ENCODE measurements at places on chromosomes 7 and 10.

GRCh38 chr10:87863053-87863943 lies at the start of the genes KLLN and PTEN:
Gene KLLN (minus strand): TSS chr10:87863533. CDS start chr10:87862487, 1,046 bp downstream.
Gene PTEN (plus strand): TSS chr10:87863625. CDS start chr10:87864470, 845 bp downstream.
- peak; percentile 81 for DNase-seq

- no peak for DNase-seq
Measured at GRCh38 chr10:53463539-53463938, 691.0 kb upstream of the MBL2 start.

DNA sequence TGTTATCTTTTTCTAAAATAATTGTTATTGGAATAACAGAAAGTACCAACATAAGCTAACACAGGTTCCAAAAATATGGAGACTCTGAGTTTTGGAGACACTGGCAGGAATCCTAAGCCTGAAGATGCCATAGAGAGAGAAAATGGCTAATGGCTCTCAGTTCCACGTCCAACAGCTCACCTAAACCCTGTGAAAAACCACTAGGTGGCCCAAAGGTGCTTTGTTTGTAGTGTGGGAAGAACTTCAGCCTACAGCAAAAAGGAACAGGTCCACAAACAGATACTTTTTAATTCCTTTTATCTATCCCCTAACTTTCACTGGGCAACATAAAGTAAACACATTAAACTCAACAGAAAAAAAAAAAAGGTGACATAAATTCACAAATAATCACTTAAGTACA lies 272.3 kb downstream of the SEMA3D start:
- no peak for DNase-seq

DNA sequence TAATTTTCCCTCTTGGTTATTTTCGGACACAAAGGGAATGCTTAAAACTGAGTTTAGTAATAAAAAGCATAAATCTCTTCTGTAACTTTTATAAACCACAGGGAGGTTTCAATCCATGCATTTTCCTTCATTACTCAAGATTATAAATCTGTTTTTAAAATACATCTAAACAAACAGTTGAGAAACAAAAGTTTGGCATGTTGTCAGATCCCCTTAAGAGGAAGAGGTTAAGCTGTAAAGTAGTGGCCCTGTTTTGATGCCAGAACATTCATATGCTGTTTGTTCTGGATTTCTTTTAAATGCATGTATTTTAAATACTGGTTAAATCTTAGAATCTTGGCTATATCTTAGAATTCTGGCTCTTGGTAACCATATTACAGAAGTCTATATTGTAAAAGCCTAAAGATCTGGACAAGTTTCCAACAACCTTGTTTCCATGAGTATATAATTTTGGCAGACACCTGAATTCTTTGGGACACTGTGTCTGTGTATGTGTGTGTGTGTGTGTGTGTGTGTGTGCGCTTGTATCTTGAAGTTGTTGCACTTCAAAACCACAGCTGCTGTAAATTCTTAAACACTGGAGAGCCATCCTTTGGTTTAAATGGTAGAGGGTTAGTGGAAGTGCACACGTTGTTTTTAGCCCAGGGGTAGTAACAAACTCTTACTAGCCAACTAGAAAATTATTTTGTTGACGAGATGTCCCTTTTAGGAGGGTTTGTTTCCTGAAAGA lies 6.8 kb upstream of the SEMA4G start:
- DNase-seq = no peak

DNA sequence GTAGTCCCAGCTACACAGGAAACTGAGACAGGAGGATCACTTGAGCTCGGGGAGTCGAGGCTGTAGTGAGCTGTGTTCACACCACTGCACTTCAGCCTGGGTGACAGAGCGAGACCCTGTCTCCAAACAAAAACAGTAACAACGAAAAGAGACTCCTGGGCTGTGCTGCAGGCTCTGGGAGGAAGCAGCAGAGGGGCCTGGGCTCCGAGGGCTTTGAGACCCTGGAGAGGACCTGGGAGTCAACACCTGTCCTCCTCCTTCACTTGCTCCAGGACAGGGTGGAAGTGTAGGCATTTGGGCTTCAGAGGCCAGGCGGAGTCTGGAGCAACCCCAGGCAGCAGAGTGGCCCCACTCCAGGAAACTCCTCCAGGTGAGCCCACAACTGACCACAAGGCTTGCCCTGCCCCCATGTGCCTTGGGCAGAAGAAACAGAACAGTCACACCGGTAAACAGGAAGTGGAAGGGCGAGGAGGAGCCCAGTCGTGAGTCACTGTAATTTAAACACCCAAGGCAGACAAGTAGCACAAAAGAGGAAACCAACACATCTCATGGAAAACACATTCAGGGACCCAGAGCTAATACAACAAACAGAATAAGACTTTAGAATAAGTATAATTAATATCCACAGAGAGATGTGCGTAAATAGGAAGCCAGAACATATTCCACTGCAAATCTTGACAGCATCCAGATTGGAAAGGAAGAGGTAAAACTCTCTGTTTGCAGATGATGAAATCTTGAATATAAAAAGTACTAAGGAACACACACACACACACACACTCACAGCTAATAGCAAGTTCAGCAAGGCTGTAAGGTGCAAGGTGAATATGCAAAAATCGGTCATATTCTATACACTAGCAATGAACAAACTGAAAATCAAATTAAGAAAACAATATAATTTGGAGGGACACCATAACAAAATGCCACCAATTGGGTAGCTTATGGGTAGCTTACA lies 20.5 kb upstream of the RASGEF1A start:
- DNase-seq = no peak

DNA sequence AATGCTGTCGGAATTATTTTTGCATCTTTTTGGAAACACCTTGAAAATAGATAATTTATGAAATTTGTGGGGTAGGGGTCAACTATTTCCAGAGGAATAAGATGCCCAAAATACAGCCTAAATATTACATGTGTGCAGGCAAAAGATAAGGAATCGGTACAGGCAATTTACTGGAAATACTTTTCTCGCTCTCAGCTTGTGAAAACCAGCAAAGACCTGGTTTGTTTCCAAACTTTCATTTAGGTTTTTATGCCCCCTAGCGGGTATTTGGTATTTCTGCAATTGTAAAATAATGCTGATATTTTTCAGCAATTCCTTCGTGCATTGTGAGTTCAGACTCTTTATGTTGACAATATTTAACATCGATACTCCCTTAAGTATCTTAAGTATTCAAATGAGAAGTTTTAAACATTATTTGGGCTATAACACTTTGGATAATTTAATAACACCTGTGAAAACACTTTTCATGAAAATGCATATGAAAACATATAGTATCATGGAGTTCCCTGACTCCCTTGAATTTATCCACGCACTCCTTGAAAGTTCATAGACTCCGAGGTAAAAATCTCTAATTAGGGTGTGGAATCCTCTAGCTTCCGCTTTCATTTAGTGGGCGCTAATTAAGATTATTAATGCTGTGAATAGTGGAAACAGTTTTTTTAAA lies 132.4 kb downstream of the TSPAN12 start:
- DNase-seq = no peak

DNA sequence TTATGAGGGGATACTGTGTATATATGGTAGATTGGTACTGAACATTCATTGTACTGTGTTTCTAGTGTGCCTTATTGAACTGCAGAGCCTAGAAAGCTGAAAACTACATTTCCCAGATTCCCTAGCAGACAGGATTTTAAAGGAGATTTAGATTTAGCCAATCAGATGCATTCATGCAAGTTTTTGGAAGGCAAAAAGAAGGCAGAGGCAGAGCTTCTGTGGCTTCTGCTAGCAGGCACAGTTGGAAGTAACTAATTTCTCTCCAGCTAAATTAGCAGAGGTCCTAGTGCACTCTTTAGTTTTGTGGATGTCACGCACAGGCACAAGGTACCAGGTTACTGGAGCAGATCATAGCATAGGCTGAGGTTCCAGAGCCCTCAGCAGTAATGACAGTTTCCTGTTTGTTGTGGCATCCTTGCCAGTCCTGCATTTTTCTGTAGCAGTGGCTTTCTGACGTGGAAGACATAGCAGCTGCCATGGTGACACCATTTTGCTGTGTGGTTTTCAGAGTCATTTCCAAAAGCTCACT lies 83.7 kb upstream of the CCDC71L start:
- DNase-seq = no peak

DNA sequence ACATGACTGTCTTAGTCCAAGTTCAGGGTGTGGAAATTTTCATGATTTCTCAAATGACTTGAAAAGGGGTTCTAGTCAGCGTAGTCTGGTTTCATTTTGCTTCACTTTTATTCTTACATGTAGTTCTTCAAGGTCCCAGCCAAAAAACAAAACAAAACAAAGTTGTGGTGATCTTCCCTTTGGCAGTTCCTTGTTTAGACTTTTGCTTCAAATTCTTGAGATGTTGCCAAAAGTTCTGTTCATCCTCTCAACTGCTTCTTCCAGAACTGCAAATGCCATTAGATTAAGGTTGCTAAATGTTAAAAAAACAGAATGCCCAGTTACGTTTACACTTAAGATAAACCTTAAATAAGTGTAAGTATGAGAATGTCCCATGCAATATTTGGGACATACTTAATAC lies 370.8 kb upstream of the LRRTM3 start:
- no peak for DNase-seq

- DNase-seq = no peak
Measured at GRCh38 chr10:95542330-95542729, 18.8 kb downstream of the SORBS1 start.

DNA sequence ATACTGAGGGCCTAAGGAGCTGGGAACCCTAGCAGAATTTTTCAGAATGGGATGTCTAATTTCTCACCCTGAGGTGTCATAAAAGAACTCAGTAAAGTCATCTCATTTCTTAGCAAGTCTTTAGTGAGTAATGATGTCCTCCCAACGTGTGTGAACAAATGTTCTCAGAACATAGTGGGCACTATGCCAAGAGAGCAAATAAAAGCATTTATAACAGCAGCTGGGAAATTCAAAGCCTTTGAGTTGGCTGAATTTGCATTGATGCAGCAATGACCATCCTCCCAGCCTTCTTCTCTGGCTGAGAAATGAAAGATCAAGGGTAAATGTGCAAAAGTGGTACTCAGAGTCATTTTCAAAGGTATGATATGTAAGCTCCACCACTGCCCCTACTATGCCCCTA lies 109.4 kb downstream of the FAM107B start:
- no peak for DNase-seq

DNA sequence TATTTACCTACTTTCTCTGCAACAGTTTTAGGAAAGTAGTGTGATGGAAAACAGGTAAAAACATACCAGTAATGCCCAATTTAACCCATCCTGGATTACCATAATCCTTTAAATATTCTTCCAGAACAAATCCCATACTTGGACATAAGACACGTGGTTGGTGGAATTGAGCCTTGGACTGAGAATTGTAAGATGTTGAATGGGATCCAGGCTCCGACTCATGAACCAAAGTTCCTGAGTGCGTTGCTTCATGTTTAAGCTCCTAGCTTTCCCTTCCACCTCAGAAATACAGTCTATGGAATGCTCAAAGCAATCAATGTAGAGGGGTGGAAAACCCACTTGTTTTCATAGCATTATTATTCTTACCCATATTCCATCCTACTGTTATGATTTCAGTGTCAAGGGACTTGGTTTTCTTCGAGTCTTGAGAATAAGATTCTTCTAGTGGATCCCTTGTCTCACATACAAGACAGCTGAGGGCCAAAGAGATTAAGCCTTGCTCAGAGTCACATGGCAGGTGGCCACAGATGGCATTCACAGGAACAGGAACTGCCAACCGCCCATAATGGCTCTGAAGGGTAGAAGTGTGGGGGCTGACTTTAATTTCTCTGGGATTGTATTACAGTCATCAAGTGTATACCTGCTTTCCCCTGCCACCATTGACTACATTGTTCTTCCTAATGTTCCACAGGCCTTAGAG lies 171.2 kb downstream of the GFRA1 start:
- no peak for DNase-seq

GRCh38 chr7:150716368-150716767 lies at the start of gene GIMAP1:
Gene GIMAP1 (plus strand): TSS chr7:150716613. CDS start chr7:150719048, 2,435 bp downstream.
- DNase-seq = no peak

DNA sequence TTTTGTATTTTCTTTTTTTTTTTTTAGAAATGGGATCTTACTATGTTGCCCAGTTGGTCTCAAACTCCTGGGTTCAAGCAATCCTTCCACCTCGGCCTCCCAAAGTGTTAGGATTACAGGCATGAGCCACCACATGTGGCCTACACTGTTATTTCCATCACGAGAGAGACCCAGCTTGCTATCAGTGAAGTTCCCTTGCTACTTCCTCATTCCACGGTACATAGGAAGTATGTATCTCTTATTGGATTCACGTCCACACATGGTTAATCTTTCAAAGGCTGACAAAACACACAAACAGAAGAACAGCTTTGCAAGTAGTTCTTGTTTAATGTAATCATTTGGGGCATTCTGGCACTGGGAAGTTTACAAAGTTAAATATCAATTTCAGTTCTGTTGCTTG lies 50.9 kb downstream of the DCLRE1A start:
- DNase-seq = no peak

- no peak for DNase-seq
Measured at GRCh38 chr7:51327287-51327717, 10.7 kb upstream of the COBL start.
